Urothelium cell line (cell line): ENCODE measurements at places on chromosomes 16 and 17.
A peak's percentile ranks its signal among the peaks of the same experiment; 100 is the strongest.

DNA sequence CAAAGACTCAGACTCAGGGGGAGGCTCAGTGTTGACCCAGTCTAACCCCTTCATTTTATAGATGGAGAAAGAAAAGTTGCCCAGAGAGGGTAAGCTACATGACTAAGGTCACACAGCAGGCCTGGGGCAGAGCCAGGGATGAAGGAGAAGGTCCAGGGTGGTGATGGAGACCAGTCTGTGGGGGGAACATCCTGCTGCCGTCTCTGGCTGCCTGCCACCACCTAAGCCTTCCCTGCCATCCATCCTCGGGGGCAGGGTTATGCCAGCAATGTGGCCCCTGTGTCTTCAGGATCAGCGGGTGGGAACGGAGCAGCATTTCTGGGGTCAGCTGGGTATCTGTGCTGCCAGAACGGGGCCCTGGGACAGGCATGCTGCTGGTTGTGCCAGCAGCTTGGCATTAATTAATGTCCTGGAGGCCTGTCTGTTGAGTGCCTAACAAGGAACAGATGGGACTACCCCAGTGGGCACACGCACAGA, 5.5 kb downstream of the DOK4 start:
- DNase-seq, result no peak

DNA sequence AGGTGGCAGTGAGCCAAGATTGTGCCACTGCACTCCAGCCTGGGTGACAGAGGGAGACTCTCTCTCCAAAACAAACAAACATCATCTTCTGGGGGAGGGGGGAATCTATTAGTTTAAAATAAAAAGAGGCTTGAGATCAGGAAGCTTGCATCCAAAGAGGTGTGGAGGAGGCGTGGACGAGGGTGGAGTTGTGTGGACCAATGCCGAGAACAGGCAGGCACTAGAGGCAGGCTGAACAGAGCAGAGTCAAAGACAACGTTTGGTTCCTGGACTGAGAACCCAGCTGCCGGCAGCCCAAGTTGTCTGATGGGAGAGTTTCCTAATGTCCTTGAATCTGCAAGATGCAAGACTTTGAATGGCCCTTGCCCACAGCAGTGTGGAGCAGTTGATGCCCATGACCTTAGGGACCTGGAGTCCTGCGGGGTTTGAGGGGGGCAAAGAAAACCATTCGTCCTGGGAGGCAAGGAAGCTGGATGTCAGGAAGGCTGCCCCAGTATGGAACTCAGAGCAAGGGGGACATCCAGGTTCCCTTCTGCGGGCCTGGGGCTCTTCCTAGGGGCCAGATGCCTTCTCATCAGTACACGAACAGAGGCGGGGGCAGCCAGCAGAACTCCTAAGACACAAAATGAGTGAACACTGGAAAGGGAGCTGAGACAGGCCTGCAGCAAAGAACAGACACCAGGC, 9.2 kb downstream of the TBC1D16 start:
- DNase-seq, result no peak

- DNase-seq, result no peak
These were observed 3.4 kb downstream of the CMTM4 start for GRCh38 chr16:66693149-66693548.

- DNase-seq, result no peak
These were observed 45.4 kb downstream of the RAP1GAP2 start for GRCh38 chr17:2841606-2842005.

DNA sequence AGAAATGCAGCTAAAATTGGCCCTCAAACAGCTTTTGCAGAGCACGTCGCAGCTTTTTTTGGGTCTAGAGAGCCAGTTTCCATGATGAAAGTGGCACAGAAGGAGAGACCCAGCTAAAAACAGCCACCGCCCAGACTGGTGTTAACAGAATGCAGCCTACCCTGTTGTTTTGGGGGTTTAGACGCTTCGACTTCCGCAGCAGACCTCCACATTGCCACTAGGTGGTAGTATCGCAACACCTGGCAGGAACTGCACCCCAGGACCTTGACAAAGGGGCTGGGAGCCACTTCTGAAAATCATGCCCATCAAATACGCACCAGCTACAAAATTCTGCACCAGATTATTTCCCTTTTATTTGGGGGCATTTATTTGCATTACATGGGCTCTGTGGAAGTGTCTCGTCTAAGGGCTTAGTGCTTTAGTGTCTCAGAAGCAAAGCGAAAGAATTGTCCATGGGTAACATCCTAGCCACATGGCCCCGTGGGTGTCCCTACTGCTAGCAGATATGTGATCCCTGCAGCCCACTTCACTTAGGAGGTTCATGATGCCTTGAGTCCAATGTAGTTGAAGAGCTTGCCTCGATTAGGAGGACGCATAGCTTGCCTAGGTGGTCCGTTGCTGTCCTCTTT, 167.1 kb downstream of the HAPSTR1 start:
- DNase-seq, result peak; percentile 51

GRCh38 chr17:31058976-31059375, 35.8 kb upstream of the NF1 start:
- no peak for DNase-seq

DNA sequence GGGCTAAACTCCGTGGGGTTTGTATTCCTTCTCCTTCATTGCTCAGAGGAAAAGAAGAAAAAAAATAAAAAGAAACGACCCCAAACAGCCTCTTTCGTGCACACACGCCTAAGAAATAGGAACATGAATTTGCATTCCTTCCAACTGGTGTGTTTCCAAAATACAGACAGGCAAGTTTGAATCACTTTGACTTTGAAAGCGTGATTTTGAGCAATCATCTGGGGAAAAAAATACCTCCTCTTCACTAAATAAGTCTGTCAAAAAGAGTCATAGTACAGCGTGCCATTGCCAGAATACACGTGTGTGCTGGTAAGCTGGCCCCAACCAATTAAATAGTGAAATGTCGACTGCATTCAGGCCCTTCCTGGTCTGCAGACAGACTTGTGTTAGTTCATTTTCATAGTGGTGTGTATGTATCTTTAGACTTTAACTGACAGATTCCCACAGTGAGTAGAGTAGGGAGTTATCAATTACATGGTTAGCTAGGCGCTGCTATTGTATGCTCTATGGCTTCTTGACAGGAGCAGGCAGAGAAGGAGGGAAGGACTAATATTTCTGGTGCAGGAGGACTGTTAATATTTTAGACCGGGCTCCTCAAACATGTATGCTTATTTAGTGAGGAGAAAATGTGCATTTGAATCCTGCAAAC, 618.3 kb downstream of the MAF start:
- DNase-seq, result no peak

- no peak for DNase-seq
These were observed 7.8 kb downstream of the CD300A start for GRCh38 chr17:74474043-74474792.
